ENCODE measurements at places on chromosomes 7 and 10.
A peak's percentile ranks its signal among the peaks of the same experiment; 100 is the strongest.

DNA sequence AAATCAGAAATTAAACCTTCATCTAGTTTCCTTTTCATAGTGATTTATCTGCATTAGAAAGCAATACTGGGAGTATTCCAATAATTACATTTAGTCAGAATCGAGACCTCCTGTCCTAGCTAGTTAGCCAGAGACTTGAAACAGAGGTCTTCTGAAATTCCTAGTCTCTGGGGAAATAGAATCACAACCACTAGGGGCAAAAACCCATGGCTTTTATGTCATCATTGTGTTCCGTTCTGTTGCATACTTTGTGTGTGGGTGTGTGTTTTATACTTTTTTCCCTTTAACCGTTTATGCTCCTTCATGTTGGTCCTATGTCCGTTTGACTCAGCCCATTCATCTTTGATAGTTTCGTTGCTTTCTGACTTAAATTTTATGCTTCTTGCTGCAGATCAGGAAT is 79.8 kb downstream of the RALA start:
- no peak for DNase-seq

DNA sequence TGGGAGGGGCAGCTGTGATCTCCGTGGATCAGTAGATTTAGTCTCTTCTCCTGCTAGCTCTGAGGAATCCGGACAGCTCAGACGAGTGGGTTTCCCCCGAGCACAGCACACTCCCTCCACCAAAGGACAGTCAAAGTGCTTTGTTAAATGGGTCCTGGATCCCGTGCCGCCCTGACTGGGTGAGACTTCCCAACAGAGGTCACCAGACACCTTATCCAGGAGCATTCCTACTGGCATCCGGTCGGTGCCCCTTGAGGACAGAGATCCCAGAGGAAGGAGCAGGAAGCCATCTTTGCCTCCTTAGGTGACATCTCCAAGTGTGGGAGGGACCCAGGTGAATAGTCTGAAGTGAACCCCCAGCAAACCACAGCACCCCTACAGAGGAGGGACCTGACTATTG is 1148.9 kb downstream of the CNTNAP2 start:
- no peak for DNase-seq

DNA sequence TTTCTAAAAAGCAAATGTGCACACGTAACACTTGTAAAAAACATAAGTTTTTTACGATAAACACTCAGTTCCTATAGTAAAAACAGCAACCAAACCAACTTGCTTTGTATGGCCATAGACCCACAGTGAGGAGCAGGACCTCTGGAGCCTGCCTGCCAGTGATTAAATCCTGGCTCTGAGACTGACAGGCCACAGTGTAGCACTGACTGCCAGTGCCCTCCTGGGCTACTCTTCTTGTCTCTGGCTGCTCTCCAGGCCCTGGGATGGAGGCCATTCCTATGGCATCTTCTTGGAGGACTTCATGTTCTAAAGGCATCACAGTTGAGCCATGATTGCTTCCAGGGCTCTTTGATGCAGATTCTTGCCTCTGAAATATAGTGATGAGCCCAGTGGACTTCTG is 22.7 kb upstream of the TMEM254 start:
- DNase-seq: no peak

DNA sequence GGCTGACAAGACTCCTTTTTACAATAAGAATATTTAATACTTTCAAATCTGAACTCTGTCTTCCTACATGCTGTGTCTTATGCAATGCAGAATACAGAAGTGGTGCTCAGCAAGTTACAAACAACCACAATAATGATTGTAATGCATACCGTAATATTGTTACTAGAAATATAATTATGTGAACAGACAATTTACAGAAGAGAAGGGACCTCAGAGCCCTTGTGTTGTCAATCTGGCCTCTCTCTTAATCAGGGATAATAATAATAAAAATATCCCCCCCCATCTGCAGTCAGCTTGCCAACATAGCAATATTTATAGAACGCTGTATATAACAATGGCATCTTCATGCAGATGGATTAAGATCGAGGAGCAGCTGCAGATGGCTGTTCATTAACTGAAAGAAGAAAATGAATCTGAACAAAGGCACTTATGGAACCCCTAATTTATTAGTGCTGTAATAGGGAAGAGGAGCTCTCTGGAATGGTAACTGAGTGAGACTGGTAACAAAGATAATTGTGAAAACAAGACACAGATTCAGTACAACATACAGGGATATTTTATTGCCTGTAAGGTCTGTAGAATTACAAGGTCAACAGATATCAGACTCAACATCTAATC is 106.3 kb downstream of the TMEM26 start:
- DNase-seq: peak; percentile 65

DNA sequence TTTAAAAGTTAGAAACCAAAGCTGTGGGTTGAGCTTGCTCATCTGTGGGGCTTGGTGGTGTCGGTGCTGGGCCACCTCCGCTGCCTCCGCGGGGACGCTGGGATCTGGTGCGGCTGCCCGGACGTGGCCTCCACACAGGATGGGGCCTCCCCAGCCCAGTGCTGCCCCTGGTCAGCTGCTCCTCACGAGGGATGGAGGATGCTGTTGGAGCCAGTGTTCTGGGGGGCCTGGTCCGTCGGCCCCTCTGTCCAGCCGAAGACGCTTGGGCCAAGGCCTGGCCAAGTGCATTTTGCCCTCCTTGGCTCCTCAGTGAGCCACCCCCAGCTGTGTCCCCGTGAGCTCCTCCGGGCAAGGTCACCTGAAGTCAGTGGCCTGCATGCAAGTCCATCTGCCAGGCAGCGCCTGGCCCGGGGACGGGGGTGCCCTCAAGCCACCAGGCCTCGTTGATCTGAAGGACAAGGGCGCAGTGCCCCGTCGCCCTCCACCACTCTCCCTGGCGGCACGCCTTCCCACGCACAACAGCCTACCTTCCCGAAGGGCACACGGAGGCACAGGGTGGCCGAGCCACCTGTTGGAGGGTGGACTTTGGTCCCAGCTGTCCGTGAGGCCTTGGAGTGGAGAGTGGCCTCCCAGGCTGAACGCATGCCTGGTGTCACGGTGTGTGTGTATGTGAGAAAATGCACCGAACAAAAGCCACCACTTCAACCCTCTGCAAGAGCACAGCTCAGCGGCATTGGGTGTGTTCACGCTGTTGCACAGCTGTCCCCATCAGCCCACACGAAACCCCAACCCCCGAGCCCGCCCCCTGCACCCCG is 27.3 kb downstream of the KNDC1 start:
- no peak for DNase-seq

- DNase-seq: no peak
Observed at GRCh38 chr10:102421757-102422512, 1.3 kb downstream of the FBXL15 start.

DNA sequence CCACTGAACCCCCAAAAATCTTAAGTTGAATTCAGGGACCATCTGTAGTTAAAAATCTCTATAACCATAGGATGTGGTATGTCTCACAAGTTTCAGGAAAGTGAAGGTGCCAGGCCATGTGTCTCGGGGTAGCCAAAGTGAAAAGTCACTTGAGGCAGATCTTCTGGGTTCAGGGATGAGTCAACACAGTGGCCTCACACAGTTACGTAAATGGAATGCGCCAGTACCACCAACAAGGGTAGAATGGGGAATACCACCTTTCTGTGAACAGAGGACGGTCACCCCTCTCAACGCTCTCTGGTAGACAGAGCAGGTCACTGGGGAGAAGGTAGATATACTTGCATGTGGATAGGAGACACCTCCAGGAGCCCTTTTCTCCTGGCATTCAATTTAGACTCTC is 71.4 kb downstream of the ELMO1 start:
- no peak for DNase-seq

DNA sequence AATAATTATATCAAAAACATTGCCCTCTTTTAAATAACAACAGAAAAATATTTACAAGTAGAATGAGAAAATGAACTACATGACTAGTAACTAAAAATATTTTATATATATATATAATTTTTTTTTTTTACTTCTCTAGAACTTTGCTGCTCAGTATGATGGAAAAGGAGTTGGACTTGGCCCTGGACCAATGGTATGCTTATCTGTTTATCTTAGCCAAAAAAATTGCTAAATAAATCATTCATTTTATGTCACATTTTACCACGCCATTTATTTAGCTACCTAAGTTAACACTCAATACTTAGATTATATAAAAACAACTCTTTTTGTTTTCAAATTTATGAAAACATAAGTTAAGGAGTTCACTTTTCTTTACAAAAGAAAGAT is 6.7 kb downstream of the COL1A2 start:
- no peak for DNase-seq

DNA sequence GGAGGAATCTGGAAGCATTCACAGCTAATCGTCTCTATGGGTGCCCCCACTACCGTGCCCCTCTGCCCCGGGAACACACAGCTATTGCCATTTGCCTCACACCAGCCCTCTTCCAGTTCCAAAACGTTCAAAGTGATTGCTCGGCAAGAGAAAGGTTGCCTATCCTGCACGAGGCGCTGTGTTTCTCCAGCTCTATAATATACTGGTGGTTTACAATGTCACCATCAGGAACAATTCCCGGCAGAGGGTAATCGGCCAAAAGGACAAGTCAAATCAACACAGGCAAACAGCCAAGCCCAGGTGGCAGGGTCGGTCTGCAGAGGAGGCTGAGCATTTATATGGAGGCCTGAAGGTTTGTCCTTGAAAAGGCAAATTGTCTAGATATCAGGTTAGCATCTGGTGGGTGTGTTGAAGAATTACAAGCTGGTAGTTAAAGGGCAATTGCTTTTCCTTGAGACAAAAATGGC is 29.2 kb upstream of the TNS3 start:
- DNase-seq: no peak

DNA sequence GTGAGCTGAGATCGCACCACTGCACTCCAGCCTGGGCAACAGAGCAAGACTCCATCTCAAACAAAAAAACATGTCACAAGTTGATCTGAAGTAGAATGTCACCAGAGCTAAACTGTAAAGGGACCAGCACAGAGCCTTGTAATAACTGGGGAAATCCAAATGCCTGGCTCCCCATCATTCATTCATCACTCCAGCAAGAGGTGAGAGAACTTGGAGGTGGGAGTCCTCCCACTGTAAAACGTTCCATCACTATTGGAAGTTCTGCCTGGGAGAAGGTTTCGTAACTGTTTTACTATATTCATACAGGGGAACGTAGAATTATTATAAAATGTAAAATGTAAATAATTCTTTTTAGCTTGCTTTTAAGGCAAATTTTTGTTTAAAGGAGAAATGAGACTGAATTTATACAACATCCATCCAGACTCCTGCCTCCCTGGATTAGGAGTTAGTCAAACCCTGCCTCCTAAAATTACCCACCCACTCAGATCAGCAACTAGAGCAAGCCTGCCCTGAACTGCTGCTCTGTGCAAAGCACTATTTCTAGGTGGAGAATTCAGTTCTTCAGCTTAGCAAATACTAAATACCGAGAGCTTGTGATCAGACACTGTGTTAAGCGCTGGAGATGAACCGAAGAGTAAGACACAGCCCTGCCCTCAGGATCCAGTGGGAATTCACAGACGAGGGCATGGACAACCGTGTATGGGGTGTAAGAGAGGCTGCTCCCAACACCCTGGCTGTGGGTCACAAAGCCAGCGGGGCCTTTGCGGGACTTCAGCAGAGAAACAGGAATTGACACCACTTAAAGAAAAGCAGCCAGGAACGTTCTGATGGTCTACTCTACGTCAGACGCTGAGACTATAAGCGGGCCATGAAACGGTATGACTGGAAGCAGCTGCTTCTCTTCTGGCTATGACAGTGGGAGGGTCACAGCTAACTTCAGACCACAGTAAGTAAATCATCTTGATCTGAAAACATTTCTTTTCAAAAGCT is 208.3 kb downstream of the ZMYND11 start:
- DNase-seq: no peak

- DNase-seq: no peak
Observed at GRCh38 chr10:131181456-131181855, 130.1 kb downstream of the TCERG1L start.

DNA sequence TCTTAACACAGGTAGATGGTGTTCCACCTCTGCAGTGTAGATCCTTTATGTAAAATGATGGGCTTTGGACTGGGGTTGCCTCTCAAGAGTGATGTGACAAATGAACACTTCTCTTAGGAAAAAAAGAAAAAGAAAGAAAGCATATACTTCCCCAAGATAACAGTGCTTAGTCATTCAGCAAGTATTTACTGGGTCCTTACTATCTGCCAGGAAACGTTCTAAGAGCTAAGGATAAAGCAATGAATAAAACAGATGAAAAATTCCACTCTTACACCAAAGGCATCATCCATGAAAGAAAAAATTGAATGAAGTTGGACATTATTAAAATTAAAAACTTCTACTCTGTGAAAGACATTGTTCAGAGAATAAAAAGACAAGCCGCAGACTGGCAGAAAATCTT is 177.3 kb downstream of the C7orf25 start:
- DNase-seq: no peak

- DNase-seq: no peak
Observed at GRCh38 chr7:117082647-117083046, 129.3 kb downstream of the ST7 start.

GRCh38 chr7:123120286-123120685 is 79.5 kb downstream of the SLC13A1 start:
- DNase-seq: no peak

DNA sequence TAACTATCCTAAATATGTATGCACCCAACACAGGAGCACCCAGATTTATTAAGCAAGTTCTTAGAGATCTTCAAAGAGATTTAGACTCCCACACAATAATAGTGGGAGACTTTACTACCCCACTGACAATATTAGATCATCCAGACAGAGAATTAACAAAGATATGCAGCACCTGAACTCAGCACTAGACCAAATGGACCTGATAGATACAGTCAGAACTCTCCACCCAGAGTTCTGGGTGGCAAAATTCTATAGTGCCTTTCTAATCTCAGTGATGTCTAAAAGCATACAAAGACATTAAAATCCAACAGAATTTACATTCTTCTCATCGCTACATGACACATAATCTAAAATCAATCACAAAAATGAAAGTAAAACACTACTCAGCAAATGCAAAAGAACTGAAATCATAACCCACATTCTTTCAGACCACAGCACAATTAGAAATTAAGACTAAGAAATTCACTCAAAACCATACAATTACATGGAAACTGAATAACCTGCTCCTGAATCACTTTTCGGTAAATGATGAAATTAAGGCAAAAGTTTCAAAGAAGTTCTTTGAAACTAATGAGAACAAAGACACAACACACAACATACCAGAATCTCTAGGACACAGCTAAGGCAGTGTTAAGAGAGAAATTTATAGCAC is 183.2 kb downstream of the AGMO start:
- DNase-seq: no peak

GRCh38 chr10:132884041-132884440 is 58.3 kb downstream of the CFAP46 start:
- DNase-seq: no peak

GRCh38 chr7:94410413-94411187 is 15.9 kb downstream of the COL1A2 start:
- DNase-seq: no peak

GRCh38 chr10:14173706-14174594 is 156.8 kb downstream of the FRMD4A start:
- no peak for DNase-seq

GRCh38 chr10:132375116-132375794 is 21.7 kb upstream of the PWWP2B start:
- DNase-seq: no peak

All from D341Med (cell line).